ENCODE measurements at places on chromosomes 3 and 15.

- DNase-seq, result no peak
These were observed 4.7 kb upstream of the ONECUT1 start for GRCh38 chr15:52794665-52795463.

DNA sequence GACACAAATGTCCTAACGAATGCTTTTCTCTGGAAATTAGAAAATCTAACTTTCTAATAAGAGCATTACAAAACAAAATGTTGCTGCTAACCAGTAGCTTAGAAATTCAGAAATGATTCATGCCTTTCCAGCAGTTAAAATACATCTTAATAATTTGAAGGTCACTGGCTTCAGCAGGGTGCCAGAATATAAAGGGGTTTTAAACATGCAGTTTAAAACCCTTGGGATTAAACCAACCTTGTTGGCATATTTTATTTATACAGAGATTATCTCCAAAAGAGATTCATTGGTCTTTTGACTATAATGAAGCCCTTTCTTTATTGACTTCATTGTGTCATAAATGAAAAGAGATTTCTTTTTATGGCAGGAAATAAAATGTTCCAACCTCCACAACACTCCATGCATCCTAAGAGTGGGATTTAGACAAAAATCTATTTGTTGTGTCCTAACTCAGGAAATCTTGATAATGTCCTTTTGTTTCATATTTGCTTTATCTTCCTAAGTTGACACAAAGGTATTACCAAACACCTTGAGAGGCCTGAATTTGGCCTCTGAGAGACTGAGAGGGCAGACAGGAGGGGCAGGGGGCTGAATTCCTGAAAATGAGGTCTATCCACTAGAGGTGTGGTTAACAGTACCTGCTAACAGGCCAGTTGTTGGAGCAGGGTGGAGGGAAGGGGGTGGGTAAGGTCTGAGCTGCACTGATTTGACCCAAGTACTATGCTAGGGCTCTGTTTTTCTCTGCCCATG lies 124.4 kb downstream of the FEZF2 start:
- no peak for DNase-seq

GRCh38 chr15:87829332-87830050 lies 427.0 kb downstream of the NTRK3 start:
- no peak for DNase-seq

- no peak for DNase-seq
These were observed 394.6 kb upstream of the IL12A start for GRCh38 chr3:159593927-159594605.

- DNase-seq, result no peak
These were observed 102.9 kb downstream of the ARNT2 start for GRCh38 chr15:80507131-80507530.

Data from liver (tissue), 10 donors.